ENCODE measurements at places on chromosomes 3 and 15. TPM values are rescaled to one million over a fixed set of nuclear protein-coding genes. Genes with fewer than 3 reads are reported as not detected.

Gene PGBD4
- 2.2 TPM for polyA plus RNA-seq

DNA sequence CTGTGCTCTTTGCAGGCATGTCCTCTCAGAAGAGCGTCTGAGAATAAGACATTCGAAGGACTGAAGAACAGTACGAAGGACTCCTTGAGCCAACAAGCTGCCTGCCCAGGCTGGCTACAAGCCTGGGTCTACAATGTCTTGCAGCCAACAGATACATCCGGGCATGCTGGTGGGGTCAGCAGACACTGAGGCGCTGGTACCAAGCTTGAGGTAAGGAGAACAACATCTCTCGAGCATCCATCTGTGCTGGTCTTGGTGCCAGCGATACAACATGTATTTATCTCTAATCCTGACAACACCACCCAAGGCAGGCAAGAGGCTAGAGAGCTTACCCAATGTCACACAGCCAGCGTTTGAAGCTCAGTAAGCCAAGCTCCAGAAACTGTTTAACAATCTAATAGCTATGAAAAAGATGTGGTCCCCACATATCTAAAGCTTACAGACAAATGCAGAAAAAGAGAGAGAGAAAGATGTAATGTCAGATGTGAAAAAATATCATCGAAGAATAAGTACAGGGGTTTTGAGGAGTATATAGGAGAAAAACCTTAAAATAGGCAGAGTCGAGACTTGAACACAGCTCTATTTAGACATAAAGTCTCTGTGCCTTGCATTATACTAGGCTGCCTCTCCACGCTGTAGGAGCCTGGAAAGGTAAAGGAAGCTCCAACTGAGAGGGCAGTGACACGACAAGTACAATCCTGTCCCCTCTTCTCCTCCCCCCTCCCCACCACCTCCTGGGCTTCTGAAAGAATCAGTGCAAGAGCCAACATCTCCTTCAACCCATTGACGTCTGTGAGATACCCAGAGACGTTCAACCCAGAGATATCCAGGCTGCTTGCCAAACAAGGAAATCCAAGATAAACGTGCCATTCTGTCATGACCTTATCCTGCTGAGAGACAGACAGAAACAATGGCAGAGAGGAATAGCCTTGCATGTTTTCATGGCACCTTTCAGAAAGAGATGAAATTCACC lies 39.4 kb downstream of the WWTR1 start:
- no peak for DNase-seq

DNA sequence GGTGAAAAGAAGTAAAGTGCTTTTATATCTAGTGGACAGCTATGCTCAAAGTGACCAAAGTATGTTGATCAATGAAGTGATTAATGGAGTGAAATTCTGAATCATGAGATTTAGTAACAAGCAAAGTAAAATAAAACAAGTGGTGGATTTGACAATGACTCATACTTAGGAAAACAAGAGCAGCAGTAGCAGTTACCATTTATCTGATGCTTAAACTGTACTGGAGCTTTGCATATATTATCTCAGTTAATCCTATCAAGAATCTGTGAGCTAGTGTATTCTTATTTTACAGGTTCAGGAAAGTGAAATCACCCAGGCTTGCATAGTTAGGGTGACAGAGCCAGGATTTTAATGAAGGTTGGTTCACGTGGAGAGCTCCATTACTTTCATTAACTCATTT lies 50.6 kb upstream of the SPATA16 start:
- no peak for DNase-seq

DNA sequence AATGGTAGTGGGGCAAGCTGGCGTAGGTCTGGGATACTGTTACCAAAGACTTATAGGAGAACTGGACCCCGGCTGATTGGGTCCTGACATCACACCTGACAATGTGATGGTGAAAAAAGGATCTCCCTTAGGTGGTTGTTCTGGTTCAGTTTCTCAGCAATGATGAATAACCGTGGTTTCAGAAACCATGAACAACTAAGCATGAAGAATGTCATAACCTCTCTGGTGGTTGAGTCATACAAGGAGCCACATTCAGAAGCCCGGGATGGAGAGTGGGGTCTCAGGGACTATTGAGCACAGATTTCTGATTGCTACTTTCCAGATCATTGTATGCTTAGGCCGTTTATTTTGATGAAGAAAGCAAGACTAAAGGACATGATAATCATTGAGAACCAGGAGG lies 17.4 kb downstream of the GPR160 start:
- no peak for DNase-seq

- no peak for DNase-seq
Observed at GRCh38 chr15:81322676-81323253, 1.2 kb downstream of the STARD5 start.

DNA sequence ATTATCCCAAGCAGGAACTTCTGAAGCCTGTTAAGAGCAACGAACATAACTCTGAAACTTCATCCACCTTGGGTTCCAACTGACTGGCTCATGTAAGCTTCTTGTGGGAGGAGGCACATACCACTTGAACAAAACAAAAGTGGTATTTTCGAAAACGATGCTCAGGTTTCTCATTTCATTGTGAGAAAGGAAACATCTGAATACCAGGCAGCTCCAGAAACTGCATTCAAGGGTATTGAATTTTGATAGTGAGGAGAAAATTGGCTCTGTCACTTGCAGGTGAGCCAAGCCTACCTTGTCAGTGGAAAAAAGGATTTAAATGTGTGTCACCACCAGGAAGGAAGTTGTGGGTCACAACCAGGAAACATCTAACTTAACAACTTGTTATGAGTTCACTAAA lies 218.1 kb upstream of the SATB1 start:
- DNase-seq: no peak

GRCh38 chr15:35444557-35445204 lies 101.3 kb downstream of the DPH6 start:
- no peak for DNase-seq

GRCh38 chr3:51559961-51560360 lies 21.4 kb downstream of the RAD54L2 start:
- no peak for DNase-seq

DNA sequence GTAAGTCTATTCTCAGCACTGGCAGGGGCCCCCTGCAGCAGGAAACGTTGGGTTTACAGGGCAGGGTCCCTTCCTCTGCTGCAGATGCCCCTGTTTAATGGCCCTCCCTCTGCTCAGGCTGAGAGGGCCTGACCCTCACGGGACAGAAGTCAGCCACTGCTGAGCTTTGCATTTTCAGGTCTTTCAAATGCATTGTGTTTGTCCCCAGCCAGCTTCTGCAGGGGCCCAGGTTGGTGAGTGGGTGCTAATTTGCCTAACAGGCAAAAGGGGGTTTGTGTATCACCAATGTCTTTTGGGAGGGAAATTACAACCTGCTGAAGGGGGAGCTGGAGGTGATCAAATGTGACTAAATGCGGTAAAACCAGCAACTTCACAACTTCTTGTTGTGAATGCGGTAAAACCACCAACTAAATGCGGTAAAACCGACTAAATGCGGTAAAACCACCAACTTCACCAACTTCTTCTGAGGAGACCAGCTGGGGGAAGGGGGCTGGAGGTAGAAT lies 44.8 kb upstream of the UBE2E1 start:
- no peak for DNase-seq

Data from forelimb muscle (tissue), 1 donor.